ENCODE measurements at places on chromosomes 2 and 18.

GRCh38 chr18:9984080-9984479 lies 70.3 kb downstream of the VAPA start:
- no peak for DNase-seq

DNA sequence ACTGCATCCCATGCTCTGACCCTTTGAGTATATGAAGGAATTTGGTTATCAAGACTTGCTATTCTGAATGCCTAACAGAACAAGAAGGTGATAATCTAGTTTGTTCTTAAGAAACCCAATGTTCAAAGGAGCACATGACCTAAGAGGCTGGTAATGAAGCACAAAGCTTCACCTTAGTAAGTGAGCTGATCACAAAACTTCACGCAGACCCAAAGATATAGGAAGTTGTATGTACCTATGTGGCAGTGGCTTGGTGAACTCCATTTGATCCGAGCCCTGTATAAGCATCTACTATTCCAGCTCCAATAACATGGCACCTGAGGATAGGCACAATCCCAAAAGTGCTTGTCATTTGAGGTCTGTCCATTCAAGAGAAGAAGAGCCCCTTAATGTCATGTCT lies 78.6 kb downstream of the ANKRD44 start:
- DNase-seq = no peak

DNA sequence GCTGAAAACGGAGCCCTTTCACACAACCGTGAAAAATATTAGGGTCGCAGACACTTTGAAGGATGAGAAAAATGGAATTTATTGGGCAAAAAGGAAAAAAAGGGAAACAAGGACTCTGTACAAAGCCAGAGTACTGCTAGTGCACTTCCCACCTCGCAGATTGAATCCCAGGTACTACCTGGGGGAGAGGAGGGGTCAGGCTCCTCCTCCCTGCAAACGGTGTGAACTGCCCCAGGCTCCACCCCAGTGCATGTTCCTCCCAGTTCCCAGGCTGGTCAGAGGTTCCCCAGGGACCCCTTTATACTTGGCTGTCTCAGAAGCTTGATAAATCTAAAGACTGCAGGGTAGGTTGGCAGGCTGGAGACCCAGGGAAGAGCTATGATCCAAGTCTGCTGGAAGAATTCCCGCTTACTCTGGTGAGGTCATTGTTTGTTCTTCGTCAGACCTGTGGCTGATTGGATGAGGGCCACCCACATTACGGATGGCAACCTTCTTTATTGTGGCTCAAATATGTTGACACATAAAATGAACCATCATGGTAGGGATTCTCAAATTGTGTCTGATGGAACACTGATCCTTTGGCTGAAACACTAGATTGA lies 290.4 kb upstream of the POU3F3 start:
- no peak for DNase-seq

DNA sequence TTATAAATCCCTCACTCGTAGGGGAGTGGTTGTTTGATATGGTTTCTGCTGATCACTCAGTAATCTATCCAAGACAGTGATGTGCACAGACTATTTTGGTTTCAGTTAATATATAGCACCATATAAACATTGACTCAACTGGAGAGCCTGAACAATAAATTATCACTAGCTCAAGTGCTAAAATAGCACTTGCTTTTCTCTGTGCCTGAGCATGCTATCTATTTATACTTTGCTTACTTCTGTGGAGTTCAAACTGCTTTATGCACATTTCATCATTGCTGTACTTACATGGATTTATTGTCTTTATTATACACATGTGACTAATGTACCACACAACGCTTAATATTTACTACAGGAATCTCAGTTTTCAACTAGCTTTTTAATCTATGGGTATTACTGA lies 133.6 kb downstream of the BCL2 start:
- DNase-seq = no peak

GRCh38 chr2:102083393-102083703 lies 59.2 kb upstream of the IL1R1 start:
- no peak for DNase-seq

GRCh38 chr2:195672674-195673073 lies 15.6 kb downstream of the SLC39A10 start:
- no peak for DNase-seq

DNA sequence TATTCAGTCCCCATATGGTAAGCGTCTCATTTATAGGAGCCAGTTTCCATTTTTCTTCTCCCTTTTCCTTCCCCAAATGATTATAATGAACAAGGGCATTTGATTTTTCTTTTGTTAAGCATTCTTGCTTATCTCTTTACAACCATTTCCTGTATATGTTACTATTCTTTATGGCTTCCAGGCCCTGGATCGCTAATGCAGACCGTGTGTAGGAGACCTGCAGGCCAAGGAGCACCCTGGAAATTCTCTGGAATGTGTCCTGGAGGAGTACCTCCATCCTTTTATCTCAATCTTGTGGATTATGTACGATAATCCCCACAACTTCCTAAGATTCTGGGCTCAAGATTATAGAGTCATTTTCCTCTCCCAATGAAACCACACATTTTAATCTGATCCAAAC lies 439.6 kb upstream of the MMADHC start:
- no peak for DNase-seq

GRCh38 chr2:27275211-27276150 lies at the start of gene DNAJC5G:
TSS of gene DNAJC5G (plus strand) at chr2:27275433. CDS start at chr2:27276729, 1,296 bp downstream.
- no peak for DNase-seq

GRCh38 chr2:195562570-195563566 lies 94.2 kb upstream of the SLC39A10 start:
- no peak for DNase-seq

GRCh38 chr18:61753373-61753772 lies 139.4 kb downstream of the RNF152 start:
- no peak for DNase-seq
